Stomach (tissue), 19 donors: ENCODE measurements at places on chromosomes 5 and 9. TPM values are rescaled to one million over a fixed set of nuclear protein-coding genes. Genes with fewer than 3 reads are reported as not detected.
A peak's percentile ranks its signal among the peaks of the same experiment; 100 is the strongest.

DNA sequence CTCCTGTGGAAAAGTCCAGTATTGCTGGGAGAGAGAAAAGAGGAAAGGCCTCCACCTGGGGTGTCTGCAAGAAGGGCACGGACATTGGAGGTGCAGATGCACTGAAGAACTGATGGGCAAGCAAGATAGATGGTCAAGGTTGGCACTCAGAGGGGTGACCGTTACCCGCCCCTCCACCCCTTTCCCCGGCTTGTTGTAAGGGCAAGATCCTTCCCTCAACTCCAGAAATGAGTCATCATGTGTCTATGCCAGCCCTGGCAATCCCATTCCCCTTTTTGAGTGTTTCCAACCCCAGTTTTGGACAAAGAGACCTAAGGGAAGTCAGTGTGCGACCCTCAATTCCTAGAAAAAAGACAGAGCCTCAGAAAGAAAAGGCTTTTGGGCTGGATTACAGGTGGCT, 34.9 kb upstream of the ATP6V1G1 start:
- H3K4me3 ChIP-seq, result no peak overlapping the region
- H3K27ac ChIP-seq, result no peak overlapping the region
- H3K27me3 ChIP-seq, result no peaks in the 10 kb centered on the region
- no peaks in the 10 kb centered on the region for H3K36me3 ChIP-seq
- no peaks in the 10 kb centered on the region for H3K4me1 ChIP-seq

DNA sequence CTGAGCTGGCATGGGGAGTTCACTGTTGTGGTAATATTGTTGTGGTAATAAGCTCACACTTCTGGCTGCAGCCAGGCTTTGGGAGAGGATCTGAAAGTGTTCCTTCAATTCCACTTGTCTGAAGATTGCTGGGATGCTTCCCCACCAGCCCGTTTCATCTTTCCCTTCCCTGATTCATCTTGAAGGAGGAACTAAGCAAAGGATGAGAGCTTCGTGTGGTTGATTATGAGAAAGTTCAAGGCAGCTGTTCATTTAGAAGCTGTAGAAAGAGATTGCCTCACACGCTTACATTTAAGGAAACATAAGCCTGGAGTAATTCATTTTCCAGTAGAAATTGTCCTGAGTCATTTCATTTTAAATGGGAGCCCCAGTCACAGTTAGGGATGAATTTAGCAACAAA, 122.4 kb upstream of the GAS1 start:
- DNase-seq, result no peak
- H3K36me3 ChIP-seq, result no peaks in the 10 kb centered on the region
- no peak overlapping the region for H3K4me3 ChIP-seq
- peak overlapping the region; percentile 14 for H3K27ac ChIP-seq
- H3K4me1 ChIP-seq, result peaks cover 4% of the 10 kb centered on the region

DNA sequence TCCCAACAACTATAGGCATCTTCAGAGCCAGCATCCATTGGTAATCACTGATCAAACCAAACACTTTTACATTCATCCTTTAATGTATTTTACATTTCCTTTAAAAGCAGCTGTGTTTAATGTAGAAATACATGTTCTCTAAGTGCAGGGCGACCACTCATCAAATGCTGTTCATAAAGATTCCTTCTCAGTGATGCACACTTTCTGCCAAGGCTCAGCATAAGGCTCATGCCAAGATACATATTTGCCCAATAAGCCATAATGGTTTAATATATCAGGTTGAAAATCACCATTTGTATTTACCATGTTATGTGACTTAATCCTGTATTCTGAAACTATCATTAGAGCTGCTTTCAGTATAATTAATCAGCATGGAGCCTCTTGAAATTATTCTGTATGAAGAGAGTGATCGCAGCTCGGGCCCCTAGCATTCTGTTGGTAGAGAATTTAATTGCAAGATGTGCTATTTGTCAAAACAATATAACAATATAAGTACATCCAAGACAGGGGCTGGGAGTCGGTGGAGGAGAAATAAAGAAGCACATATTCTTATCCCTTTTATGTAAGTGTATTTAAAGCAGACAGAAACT, 267.5 kb downstream of the EBF1 start:
- H3K4me3 ChIP-seq, result no peak overlapping the region
- H3K4me1 ChIP-seq, result no peaks in the 10 kb centered on the region
- DNase-seq, result no peak
- H3K27me3 ChIP-seq, result no peaks in the 10 kb centered on the region
- H3K27ac ChIP-seq, result no peak overlapping the region
- H3K36me3 ChIP-seq, result no peaks in the 10 kb centered on the region

The FCN2 gene
- not detected for total RNA-seq

- H3K36me3 ChIP-seq, result no peaks in the 10 kb centered on the region
- no peak overlapping the region for H3K4me3 ChIP-seq
- no peaks in the 10 kb centered on the region for H3K4me1 ChIP-seq
- no peaks in the 10 kb centered on the region for H3K27me3 ChIP-seq
- no peak for DNase-seq
- H3K27ac ChIP-seq, result no peak overlapping the region
These were observed 9.1 kb downstream of the FBP2 start for GRCh38 chr9:94584555-94584954.

- peaks cover 27% of the 10 kb centered on the region for H3K4me1 ChIP-seq
- DNase-seq, result no peak
- H3K36me3 ChIP-seq, result no peaks in the 10 kb centered on the region
- H3K4me3 ChIP-seq, result no peak overlapping the region
These were observed 17.8 kb upstream of the TRAF1 start for GRCh38 chr9:120944434-120944843.

GRCh38 chr5:51381761-51382474, 1.3 kb upstream of the ISL1 start:
- no peaks in the 10 kb centered on the region for H3K36me3 ChIP-seq
- no peaks in the 10 kb centered on the region for H3K27me3 ChIP-seq
- H3K27ac ChIP-seq, result peak overlapping the region; percentile 37
- peak overlapping the region; percentile 76 for H3K4me3 ChIP-seq
- peaks cover 26% of the 10 kb centered on the region for H3K4me1 ChIP-seq

GRCh38 chr9:20732118-20732517, 48.1 kb downstream of the FOCAD start:
- no peaks in the 10 kb centered on the region for H3K36me3 ChIP-seq
- no peaks in the 10 kb centered on the region for H3K4me1 ChIP-seq
- no peak overlapping the region for H3K27ac ChIP-seq
- H3K27me3 ChIP-seq, result no peaks in the 10 kb centered on the region
- no peak for DNase-seq

- DNase-seq, result no peak
- peaks cover 36% of the 10 kb centered on the region for H3K4me1 ChIP-seq
- no peak overlapping the region for H3K4me3 ChIP-seq
These were observed 14.6 kb upstream of the RNU6ATAC start for GRCh38 chr9:134178768-134179551.

DNA sequence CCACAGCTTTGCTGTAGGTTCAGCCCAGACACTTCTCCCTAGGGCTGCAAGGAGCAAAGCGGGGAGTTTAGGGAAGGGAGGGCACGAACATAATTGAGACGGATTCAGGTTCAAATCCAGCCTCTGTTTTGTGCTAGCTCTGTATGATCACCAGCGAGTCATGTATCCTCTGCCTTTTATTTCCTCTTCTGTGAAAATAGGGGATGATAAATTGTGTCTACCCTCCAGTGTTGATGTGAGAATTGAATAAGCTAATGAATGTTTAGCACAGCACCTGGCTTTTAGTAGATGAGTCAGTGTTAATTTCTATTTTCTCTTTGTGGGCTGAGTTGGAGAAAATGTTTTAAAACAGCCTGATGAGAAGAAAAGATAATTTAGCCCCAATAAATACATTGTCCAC, 6.2 kb downstream of the MLANA start:
- peaks cover 42% of the 10 kb centered on the region for H3K36me3 ChIP-seq
- H3K4me3 ChIP-seq, result no peak overlapping the region
- no peaks in the 10 kb centered on the region for H3K4me1 ChIP-seq
- H3K27ac ChIP-seq, result no peak overlapping the region

- peaks cover 1% of the 10 kb centered on the region for H3K4me1 ChIP-seq
- H3K4me3 ChIP-seq, result no peak overlapping the region
- no peak overlapping the region for H3K27ac ChIP-seq
- no peak for DNase-seq
These were observed 513.9 kb downstream of the CTNND2 start for GRCh38 chr5:11390291-11390767.

DNA sequence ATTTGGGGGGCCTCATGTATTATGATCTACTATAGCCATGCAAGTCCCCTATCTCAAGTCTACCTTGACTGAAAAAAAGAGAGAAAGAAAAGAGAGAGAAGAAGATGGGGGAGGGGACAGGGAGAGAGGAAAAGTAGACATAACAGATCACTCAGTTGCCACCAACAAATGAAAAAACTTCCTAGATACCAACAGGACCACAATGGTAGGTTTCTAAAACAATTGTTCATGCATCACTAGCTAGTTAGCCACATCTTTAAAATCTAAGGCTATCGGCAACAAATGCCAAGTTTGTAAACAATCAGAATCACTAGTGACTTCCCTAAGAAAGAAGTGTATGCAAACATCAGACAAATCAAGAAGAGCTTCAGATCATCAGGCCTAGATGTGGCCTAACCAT, 328.2 kb downstream of the BNC2 start:
- peaks cover 17% of the 10 kb centered on the region for H3K4me1 ChIP-seq
- no peaks in the 10 kb centered on the region for H3K36me3 ChIP-seq
- DNase-seq, result no peak
- no peaks in the 10 kb centered on the region for H3K27me3 ChIP-seq

DNA sequence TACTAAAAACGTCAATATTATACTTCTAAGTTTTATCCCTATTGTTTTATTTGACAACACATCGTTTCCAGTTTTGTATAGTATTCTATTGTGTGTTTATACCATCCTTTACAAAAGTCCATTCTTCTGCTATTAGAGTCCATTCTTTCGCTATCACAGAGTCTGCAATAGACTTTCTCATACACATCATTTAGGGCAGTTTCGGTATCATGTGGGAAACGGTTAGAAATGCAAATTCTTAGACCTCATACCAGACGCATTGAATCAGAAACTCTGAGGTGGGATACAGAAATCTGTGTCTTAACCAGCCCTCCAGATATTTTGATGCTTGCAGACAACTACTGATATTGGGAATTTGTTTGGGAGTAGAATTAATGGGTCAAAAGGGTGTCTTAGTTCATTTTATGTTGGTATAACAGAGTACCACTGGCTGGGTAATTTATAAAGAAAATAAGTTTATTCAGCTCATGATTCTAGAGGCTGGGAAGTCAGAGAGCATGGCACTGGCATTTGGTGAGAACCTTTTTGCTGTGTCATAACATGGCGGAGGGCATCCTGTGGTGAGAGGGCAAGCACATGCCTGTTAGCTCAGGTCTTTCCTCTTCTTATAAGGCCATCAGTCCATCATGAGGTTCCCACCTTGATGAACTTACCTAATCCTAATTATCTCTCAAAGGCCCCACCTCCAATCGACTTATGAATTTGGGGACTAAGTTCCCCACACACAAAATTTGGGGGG, 21.1 kb downstream of the CARTPT start:
- H3K27ac ChIP-seq, result no peak overlapping the region
- no peak for DNase-seq
- H3K27me3 ChIP-seq, result no peaks in the 10 kb centered on the region
- peaks cover 10% of the 10 kb centered on the region for H3K4me1 ChIP-seq
- no peaks in the 10 kb centered on the region for H3K36me3 ChIP-seq

DNA sequence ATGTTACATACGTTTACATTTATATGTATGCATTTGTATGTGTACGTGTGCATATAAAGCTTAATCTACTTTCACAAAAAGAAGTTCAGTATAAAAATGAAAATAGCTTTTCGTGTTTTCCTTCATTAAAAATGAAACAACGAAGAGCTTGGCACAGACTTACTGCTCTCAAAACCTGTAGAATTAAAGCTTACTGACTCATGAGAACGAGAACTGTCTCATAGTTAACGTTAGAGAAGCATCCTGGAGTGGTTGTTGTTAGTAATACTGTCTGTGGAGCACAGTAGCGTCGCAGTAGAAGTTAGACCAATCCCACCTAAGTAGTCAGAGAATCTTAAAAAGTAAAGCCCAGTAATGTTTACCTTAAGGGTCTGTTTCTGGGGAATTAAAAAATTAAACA, 1.3 kb downstream of the MAT2B start:
- no peak for DNase-seq
- H3K27ac ChIP-seq, result no peak overlapping the region
- peaks cover 75% of the 10 kb centered on the region for H3K4me1 ChIP-seq
- peak overlapping the region; percentile 73 for H3K4me3 ChIP-seq
- H3K36me3 ChIP-seq, result no peaks in the 10 kb centered on the region
- H3K27me3 ChIP-seq, result no peaks in the 10 kb centered on the region

- H3K4me3 ChIP-seq, result peak overlapping the region; percentile 95
- H3K27ac ChIP-seq, result peak overlapping the region; percentile 81
- H3K27me3 ChIP-seq, result no peaks in the 10 kb centered on the region
- H3K36me3 ChIP-seq, result peaks cover 33% of the 10 kb centered on the region
- peaks cover 49% of the 10 kb centered on the region for H3K4me1 ChIP-seq
These were observed 645 bp downstream of the SAP30L start for GRCh38 chr5:154446195-154447088.

GRCh38 chr9:23962101-23962500, 136.1 kb upstream of the ELAVL2 start:
- H3K4me1 ChIP-seq, result no peaks in the 10 kb centered on the region
- no peak for DNase-seq

- H3K27ac ChIP-seq, result peak overlapping the region; percentile 92
- peak; percentile 75 for DNase-seq
- H3K4me3 ChIP-seq, result peak overlapping the region; percentile 86
- H3K4me1 ChIP-seq, result peaks cover 39% of the 10 kb centered on the region
- no peaks in the 10 kb centered on the region for H3K36me3 ChIP-seq
These were observed 1.2 kb downstream of the CDC14B start for GRCh38 chr9:96618209-96619123.
